ENCODE measurements at places on chromosomes 16 and 17.
A peak's percentile ranks its signal among the peaks of the same experiment; 100 is the strongest.

- peak; percentile 26 for DNase-seq
Observed at GRCh38 chr17:69581061-69581961, 166.8 kb downstream of the MAP2K6 start.

DNA sequence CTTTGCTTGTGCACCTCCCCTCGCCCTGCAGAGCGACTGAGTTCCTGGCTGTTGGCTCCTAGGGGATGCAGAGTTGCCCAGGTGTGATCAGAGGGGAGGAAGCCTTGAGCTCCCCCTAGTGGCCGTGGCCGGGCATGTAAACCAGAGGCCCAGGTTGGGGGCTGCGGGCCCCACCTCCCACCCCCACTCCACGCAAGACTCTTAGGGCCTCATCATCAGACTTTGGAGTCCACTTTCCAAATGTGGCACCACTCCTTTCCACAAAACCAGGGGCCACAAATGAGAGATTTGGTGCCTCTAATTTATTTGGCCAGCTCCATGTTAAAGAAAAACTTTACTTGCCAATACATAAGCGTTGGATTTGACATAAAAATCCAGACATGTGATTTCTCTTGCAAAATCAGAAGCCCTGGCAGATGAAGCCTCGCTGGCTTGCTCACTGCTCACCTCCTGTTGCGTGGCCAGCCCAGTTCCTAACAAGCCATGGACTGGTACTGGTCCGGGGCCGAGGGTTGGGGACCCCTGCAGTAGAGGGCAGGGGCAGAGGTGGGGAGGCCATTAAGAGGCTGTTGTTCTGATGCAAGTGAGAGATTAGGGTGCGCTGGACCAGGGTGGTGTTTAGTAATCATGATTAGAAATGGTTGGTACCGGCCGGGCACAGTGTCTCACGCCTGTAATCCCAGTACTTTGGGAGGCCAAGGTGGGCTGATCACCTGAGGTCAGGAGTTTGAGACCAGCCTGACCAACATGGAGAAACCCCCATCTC, 28.7 kb upstream of the GAS7 start:
- DNase-seq: peak; percentile 59

DNA sequence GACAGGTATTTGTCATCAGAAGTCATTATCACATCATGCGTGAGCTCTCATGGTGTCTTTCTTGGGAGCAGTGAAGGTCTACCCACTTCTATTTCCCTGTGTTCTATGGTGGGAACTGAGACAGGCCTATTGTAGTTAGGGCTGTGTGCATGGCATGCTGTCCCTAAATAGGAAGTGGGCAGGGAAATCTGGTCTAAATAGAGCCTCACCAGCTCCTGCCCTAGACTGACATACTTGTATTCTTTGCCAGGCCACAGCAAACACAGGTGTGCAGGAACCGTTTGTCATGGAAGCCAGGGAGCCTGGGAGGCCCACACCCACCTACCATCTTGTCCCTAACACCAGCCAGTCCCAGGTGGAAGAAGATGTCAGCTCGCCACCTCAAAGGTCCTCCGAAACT, 10.1 kb downstream of the SLC7A6 start:
- DNase-seq: no peak

- no peak for DNase-seq
Observed at GRCh38 chr16:85614338-85615013, 1.4 kb downstream of the GSE1 start.

GRCh38 chr17:37317867-37318266, 57.9 kb upstream of the C17orf78 start:
- no peak for DNase-seq

DNA sequence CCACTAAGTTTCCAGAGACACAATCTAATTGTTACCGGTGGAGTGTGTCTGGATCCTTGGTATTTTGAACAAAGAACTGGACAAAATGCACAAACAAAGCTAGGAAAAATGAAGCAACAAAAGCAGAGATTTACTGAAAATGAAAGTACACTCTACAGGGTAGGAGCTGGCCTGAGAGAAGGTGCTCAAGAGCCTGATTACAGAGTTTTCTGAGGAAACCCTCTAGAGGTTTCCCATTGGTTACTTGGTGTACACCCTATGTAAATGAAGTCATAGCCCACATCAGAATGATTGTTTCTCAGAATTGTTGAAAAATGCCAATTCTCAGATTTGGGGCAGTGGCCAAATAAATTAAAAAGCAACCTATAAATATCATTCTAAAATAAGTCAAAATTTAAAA, 436.4 kb downstream of the KCNJ18 start:
- no peak for DNase-seq

GRCh38 chr17:1273492-1274244, 3.4 kb downstream of the BHLHA9 start:
- no peak for DNase-seq

DNA sequence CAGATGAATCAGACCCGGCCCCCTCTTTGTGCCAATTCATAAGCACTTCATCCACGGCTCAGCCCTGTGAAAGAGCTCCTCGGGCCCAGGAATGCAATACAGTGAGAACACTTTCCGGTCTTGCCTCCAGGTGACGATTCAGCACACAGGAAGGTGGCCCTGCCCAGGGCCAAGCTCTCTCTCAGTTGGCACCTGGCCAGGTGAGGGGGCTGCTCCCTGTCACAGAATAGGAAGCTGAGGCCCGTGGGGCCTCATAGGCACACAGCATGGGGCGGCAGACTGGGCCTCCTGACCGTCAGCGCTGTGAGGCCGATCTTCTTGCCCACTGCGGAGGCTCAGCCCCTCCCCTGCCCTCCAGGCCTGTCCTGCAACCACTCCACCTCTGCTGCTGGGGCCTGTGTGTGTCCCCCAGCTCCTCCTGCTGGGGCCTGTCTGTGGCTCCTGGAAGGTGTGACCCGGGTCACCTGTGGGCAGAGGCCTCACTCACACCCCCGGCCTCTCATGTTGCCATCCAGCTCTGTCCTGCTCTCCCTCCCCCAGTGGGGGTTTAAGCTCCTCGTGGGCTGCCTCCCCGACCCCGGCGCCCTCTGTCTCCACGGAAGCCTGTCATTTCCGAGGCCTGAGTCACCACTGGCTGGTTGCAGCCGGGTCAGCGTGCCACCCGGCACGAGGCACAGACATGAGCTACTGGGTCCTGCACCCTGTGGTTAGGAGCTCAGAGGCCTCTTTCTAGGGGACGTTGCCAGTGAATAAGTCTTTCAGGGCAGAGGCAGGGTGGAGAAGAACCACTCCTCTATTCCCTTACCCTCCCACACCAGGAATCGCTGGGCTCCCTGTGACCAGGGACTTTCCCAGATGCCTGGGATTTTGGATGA, 114.4 kb downstream of the SEC14L1 start:
- DNase-seq: no peak

DNA sequence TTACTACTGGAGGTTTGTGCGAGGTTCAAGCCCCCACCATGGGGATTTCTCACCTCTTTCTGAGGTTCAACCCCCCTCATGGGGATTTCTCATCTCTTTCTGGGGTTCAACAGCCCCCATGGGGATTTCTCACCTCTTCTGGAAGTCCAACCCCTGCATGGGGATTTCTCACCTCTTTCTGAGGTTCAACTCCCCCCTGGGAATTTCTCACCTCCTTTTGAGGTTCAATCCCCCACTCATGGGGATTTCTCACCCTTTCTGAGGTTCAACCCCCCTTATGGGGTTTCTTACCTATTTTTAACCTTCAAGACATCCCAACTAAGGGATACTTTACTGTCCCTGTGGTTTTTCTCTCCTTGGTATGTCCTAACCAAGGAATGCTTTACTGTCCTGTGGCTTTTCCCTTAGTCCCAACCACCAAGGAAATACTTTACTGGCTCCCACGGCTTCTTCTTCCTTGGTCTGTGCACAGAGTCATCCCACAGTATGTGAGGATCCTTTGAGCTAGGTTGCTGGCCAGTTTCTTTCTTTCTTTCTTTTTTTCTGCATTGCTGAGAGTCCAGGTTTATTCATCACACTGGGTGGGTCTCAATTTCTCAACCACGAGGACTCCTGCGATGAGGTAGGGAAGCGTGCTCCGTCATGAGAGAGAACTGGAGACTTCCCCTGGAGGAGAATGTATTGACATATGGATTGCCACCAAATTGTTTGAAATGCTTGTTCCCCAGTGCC, 2140.2 kb downstream of the TP53TG3F start:
- DNase-seq: no peak

- no peak for DNase-seq
Observed at GRCh38 chr17:48841395-48841831, 10.6 kb downstream of the CALCOCO2 start.

DNA sequence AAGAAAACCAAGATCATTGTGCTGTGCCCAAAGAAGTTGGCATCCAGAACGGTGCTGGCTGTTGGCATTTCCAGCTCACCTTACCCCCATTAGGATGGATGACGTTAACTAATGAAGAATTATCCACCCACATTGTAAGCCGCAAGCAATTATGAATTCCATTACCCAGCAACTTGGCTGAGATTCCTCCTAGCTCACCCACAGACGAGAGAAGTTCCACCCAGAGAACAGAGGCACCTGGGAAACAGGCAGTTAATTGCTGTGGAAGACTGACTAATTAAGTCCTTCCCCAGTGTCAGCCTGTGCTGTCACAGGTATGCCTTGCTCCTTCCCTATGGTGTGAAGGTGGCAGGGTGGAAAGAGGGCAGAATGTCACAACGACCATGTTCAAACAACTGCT, 456.2 kb upstream of the CDH5 start:
- DNase-seq: no peak

GRCh38 chr17:1870592-1870991, 40.8 kb downstream of the RPA1 start:
- DNase-seq: no peak

DNA sequence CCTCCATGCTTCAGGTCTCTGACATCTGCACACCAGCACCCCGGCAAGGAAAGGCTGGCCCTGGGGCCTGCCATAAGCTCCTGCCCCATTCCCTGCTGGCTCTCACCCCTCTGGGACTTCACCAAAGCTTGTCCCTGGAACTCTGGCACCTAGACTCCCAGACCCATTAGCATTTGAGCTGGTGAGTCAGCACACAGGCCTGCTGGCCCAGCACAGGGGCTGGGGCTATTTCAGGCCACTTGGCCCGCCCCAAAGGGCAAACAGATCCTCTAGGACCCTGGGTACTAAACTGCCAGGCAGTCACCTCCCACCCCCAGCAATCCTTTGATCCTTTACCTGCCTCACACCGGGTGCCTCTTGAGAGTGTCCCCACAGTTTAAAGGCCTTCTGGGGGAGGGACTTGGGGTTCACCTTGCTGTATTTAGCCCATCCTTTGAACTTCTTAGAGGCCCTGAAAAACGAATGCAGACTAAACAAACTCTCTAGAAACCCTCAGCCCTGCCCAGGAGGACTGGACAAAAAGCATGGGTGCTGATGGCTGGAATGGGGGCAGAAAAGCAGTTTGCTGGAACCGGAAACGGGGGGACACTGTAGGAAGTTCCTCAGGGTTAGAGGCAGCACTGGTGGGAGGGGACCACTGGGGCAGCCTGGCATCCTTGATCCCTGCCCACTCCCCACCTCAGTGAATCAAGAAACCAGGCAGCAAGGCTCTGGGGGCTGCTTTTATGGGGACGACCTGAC, 3.2 kb upstream of the SAMD14 start:
- no peak for DNase-seq

GRCh38 chr16:69566981-69567680, 1.4 kb downstream of the NFAT5 start:
- DNase-seq: peak; percentile 15

DNA sequence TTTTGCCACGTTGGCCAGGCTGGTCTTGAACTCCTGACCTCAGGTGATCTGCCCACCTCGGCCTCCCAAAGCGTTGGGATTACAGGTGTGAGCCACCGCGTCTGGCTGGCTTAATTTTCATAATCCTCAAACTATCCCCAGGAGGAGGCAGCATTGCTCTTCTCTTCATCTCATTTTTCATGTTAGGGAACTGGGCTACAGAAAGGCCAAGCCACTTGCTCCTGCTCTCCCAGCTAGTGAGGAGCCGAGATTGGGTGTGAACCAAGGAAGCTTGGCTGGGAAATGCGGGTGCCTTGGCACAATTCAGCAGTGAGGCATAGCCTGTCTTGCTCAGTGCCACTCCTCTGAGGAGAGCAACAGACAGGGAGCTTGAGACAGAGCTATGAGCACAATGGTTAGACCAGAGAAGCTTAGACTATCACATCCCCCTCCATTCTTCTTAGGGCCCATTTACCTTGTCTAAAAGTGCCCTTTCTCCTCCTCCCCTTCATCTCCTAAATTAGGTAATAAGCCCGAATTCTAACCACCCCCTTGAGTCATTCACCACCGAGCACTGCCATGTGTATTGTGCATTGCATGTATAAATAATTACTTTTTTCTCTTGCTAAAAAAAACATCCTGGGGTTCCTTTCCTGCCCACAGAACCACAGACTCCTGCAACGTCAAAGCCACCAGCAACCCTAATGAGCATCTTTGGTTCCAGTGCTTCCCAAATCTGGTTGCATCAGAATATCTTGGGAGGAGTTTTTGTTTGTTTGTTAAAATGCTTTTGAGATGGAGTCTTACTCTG, 20.0 kb upstream of the KIF19 start:
- DNase-seq: no peak

- no peak for DNase-seq
Observed at GRCh38 chr17:6343191-6343590, 91.7 kb downstream of the AIPL1 start.

GRCh38 chr17:43453331-43453812, 30.4 kb upstream of the DHX8 start:
- no peak for DNase-seq

GRCh38 chr17:54901230-54901822, 674 bp downstream of the TOM1L1 start:
- no peak for DNase-seq

- DNase-seq: no peak
Observed at GRCh38 chr16:22633280-22633679, 122.6 kb downstream of the NPIPB5 start.

GRCh38 chr16:53509906-53510703, 7.1 kb upstream of the AKTIP start:
- DNase-seq: peak; percentile 66

DNA sequence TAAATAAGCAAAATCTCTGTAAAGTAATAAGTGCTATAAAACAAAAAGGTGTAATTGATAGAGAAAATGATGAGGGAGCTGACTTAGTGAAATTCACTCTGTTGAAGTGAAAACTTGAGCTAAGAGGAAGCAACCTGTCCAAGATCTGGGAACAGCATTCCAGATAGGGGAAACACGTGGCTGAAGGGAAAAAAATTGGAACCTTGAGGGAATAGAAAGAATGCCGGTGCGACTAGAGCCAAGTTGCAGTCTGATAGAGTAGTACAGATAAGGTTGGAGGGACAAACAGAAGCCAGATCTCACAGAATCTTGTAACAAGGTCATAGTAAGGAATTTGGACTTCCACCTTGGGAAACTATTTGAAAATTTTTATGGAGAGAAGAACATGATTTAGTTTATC, 623 bp upstream of the DDX52 start:
- DNase-seq: no peak

Measured in nephron progenitor cell (in vitro differentiated cells).